ENCODE measurements at places on chromosomes 11 and 22.

GRCh38 chr11:34546511-34547209 lies 33.1 kb upstream of the ELF5 start:
- no peak for DNase-seq

DNA sequence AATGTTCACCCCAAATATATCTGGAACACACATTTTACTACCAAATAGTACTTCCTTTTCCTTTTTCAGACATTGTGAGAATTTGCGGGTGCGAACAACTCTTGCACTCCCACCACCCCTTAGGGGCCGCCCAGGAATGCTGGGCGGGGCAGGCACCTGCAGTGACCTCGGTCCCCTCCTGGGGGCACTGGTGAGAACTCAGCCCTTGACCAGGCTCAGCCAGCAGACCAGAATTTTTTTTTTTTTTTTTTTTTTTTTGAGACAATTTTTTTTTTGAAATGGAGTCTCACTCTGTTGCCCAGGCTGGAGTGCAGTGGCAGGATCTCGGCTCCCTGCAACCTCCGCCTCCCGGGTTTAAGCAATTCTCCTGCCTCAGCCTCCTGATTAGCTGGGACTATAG lies 75.8 kb downstream of the ARHGAP8 start:
- peak; percentile 30 for DNase-seq

- peak; percentile 17 for DNase-seq
Measured at GRCh38 chr22:23088199-23088604, 17.9 kb downstream of the GNAZ start.

- DNase-seq: peak; percentile 45
Measured at GRCh38 chr11:67406969-67407687, 3.2 kb downstream of the TBC1D10C start.

GRCh38 chr22:25753252-25753651 lies 11.3 kb downstream of the MYO18B start:
- DNase-seq: no peak

GRCh38 chr11:64103277-64103985 lies 62.5 kb downstream of the MACROD1 start:
- no peak for DNase-seq

DNA sequence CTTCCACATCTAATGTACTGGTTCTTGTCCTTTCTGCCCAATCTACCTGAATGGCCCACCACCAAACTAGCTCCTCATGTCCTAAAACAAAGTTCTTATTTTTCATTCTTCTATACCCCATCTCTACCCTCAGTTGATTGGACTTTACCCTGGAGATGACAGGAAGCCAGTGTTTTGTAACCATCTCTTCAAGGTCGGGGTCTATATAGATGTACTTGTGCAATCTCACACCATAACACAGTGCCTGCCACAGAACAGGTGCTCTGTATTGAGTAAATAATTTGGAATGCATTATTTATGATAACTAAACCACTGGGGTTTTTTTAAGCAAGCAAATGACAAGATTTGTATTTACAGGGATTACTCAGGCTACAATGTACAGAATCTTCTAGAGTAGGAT lies 76.7 kb upstream of the FAM181B start:
- no peak for DNase-seq

DNA sequence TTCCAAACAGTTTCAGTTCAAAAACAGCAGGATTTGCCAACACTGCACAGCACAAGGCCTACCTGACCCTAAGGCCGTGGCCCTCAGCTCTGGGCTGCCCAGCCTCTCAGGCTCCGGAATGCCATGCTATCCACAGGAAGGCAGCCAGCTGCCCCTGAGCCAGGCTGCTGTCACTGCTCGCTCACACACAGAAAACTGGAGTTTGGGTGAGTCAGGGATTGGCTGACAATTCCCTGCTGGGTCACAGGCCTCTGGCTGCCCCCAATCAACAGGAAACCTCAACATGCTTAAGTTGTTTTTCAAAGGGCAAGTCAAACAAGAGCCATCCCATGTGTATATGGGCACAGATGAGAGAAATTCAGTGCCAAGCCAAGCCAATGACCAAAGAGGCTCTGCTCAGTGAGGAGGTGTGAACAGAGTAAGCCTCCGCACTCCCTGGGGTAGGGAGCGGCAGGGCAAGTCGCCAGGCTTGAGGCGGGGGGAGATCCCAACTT lies 50.2 kb downstream of the RPL27A start:
- DNase-seq: no peak

DNA sequence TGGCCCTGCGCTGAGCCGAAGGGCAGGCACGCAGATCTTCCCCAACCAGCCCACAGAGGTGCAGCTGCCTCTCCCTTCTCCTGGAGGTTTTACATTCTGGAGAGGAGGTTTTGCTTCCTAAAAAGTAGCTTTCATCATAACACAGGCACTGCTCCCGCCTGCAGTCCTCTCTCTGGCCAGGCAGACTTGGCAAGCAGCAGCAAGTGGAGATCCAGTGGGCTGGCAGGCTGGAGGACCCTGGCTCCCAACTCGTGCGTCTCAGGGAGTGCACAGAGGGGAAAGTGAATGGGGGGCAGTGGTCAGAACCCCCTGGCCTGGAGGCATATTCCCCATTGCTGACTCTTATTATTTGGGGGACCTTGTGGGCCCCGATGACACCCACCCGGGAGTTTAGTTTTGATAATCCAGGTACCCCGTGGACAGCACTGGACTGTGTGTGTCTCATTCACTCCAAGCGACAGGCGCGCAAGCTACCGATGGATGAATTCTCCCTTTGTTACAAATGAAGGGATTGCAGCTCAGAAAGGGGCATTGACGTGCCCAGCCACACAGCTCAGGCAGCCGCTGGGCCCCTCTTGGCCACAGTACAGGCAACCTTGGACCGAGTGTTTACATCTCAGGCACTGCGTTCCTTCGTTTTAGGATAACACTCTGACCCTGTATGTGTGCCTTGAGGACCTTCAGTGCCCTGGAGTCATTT lies 1223.9 kb downstream of the BRD1 start:
- DNase-seq: no peak

- no peak for DNase-seq
Measured at GRCh38 chr11:120137611-120138521, at the start of gene TRIM29. Gene TRIM29, minus strand, starts transcription at chr11:120138113. Its CDS starts 82 bp downstream, at chr11:120138031.

GRCh38 chr11:65803797-65804492 lies 17.1 kb downstream of the OVOL1 start:
- DNase-seq: no peak

DNA sequence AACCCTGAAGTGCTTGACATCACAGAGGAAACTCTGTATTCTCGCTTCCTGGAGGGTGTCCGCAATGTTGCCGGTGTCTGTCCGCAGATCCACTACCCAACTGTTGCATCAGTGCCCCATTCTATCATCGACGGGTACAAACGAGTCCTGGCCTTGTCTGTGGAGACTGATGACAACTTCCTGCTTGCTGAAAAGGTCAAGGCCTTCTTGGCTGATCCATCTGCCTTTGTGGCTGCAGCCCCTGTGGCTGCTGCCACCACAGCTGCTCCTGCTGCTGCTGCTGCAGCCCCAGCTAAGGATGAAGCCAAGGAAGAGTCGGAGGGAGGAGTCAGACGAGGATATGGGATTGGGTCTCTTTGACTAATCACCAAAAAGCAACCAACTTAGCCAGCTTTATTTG lies 42.9 kb upstream of the DAGLA start:
- DNase-seq: no peak

- DNase-seq: no peak
Measured at GRCh38 chr11:13595166-13595565, 73.3 kb upstream of the FAR1 start.

DNA sequence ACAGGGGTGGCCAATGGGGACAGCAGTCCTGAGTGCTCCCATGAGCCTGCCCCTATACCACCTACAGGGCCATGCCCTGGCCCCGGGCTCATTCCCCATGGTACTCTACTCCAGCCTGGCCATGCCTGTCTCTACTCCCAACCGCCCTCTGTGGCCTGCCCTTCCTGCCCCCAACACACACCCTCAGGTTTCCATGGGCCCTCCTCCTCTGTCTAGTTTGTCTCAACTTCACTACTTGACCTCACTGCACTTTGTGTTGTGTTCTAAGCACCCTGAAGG lies 26.3 kb upstream of the RASL10A start:
- DNase-seq: no peak

DNA sequence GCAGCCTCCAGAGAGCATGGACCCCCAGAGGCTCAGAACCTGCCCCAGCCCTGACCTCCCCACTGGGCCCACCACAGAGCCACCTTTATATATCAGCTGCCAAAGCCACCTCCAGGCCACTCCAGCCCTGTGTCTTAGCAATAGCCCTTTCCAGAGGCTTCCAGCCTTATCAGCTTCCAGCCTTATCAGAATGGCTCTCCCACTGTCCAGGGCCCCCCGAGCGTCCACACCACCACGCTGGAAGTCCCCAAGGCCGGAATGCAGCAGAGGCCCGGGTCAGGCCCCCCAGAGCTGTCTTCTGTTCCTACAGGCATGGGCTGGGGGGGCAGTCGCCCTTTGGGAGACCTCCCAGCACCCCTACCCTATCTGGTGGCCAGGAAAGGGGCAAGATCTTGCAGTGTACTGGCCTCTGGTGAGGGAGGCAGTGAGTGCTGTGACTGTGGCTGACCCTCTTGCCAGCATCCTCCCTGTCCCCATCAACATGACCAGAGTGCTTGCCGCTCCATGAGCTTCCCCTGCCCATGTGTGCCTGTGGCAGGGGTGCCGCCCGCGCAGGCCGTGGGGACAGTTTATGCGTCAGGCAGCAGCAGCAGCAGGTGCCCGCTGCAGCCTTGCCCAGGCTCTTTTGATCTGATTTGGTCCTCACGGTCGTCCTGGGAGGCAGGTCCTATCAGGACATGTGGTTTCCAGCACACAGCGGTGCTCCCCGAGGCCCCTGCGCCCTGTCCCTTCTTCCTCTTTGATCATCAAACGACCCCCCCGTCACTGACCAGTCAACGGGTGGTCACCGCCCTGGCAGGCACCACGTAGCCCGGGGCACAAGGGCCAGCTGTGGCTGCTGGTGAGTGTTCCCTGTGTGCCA lies 15.9 kb downstream of the OSBPL5 start:
- no peak for DNase-seq

Data from stimulated activated CD4-positive, alpha-beta T cell treated with anti-CD3 and anti-CD28 coated beads, Interleukin-2, amount 100 ng/mL, for 24 hours (primary cell).